ENCODE measurements at places on chromosomes 7 and 10.

- no peak for DNase-seq
Observed at GRCh38 chr10:29620112-29620690, 14.6 kb downstream of the SVIL start.

DNA sequence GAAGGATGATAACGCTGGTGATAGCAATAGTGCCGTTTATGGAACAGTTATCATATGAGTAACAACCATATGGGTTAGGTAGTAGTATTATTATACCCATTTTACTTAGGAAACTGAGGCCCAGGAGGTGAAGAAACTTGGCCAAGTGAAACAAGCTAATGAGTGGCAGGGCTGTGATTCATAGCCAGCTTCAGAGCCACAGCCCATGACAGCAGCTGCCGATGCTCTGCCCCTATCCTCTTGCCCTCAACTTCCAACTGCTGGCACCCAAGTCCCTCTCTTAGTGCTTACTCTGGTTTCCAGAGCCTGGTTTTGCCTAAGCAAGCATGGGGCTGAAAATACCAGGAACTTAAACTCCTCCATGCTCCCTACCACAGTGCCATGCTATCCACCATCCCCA lies 12.3 kb downstream of the SH3PXD2A start:
- DNase-seq, result no peak

- no peak for DNase-seq
Observed at GRCh38 chr7:2225336-2225735, 7.4 kb downstream of the MAD1L1 start.

DNA sequence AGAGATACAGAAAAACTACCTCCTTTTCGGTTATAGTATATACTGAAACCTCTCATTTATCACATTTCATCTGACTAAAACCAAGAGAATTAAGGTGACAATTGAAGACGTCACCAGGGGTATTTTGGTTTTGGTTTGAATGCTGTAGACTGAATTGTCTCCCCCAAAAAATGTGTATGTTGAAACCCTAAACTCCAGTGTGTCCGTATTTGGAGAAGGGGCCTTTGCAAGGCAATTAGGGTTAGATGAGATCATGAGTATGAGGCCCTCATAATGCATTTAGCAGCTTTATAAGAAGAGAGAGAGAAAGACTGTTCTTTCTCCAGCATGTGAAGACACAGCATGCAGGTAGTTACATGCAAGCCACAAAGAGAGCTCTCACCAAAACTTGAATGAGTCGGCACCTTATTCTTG lies 59.5 kb downstream of the CACNA2D1 start:
- DNase-seq, result no peak

GRCh38 chr10:114315566-114316420 lies 76.7 kb downstream of the VWA2 start:
- no peak for DNase-seq

DNA sequence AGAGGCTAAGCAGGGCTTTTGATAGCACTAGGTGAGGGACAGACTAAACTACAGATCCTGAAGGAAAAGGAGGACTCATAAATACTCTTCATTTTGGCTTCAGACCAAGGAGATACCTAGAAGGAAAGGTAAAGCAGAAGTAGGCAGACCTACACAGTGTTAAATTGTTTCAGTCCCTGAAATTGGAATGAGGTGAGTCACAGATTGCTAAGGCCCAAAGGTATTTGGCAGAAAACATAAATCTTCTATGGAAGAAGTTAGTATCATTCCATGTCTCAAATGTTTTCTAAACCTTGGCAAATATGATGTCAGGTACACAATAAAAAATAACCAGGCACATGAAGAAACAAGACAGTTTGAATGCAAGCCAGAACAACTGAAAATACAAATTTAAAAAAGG lies 30.0 kb downstream of the MTERF1 start:
- peak; percentile 28 for DNase-seq

DNA sequence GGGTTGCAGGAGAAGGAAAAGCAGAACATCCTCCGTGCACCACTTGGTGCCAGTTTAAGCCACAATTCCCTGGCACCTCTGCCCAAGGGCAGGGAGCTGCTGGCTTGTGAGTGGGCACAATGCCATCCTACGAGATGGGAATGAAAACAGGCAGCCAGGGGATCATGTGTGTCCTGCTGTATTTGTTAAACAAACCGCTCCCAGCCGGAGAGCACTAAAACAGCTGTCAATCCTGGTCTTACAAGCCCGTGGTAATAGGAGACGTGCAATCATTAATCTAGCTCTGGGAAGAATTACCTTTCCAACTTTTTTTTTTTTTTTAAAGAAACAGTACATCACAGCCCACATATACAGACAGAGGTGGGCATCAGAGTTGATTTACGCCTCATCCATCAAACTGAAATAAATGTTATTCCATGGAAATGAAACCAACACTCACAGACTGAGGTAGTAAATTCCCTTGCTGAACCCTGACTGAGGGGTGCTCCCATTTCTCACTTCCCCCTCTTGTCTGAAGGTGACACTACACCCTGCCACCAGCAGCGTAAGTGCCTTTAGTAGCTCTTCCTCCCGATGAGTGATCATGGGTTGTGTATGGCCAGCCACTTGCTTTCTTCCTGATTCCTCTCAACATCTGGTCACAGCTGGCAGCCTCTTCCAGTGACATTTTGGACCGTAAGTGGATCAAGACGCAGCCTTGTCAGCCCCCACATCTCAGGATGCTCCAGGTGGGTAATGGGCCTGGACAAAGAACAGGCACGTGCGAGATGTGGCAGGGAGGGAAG lies 143.8 kb downstream of the TEX36 start:
- DNase-seq, result no peak

DNA sequence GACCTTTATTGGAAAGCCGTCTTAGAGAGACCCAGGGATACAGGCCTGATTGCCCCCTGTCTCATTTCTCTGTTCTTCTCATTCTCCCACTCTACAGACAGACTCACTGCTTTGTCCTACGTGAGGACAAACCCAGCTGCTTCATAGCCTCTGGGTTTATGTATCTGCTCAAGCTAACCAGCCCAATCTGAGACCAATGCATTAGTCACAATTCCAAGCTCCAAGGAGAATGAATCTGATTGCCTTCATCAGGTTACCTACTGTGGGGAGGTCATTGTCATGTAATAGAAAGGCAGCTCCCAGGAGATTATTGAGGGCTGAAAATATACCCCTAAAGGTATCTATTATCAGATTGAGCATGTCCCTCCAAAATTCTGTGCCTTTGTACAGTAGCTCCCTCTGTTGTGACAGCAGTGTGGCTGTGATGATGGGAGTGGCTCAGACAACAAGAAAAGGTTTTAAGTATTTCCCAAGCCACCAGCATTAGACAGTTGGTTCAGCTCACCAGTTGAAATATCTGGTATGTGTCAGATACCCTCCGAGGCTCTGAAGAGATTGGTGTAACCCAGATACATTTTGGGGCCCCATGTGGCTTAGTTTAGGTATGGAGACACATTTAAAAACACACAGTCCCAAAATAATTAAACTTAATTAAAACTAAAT lies 123.1 kb upstream of the EEPD1 start:
- no peak for DNase-seq
